ENCODE measurements at places on chromosomes 5 and 9.

DNA sequence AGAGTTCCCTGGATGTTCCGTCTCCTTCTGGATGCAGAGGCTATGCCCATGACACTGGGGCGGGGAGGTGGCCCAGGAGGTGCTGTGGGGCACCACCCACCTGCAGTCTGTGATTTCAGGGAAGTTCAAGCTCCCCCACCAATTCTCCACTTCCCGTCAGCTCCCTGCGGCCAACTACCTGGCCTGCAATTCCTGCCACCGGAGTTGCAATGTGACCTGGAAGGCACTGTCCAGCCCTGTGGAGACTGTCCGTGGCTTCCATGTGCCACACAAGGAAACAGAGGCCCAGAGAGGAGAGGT lies 16.6 kb downstream of the GFI1B start:
- DNase-seq = no peak

GRCh38 chr5:113510836-113511451 lies 2.5 kb upstream of the YTHDC2 start:
- DNase-seq = no peak

GRCh38 chr9:34501889-34502425 lies 20.8 kb downstream of the ENHO start:
- no peak for DNase-seq

DNA sequence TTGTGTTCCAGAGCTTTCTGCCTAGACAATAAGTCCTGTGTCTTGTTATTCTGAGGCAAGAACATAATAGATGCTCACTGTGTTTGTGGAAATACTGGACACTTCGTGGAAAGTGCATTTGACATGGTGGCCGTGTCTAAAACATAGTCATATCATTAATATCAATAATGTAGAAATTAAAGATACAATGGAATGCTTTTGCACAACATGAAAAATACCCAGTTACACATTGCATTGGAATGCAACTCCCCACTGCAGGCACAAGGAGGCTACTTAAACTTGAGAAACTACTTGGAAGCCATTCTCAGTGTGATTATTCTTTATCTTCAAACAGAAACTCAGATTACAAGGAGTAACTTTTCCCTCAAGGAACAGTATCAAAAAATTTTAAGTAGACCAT lies 145.3 kb upstream of the ZNF462 start:
- DNase-seq = no peak

GRCh38 chr9:33988219-33988890 lies 60.3 kb downstream of the UBAP2 start:
- no peak for DNase-seq

- DNase-seq = no peak
Observed at GRCh38 chr5:169831331-169831730, 149.0 kb downstream of the INSYN2B start.

DNA sequence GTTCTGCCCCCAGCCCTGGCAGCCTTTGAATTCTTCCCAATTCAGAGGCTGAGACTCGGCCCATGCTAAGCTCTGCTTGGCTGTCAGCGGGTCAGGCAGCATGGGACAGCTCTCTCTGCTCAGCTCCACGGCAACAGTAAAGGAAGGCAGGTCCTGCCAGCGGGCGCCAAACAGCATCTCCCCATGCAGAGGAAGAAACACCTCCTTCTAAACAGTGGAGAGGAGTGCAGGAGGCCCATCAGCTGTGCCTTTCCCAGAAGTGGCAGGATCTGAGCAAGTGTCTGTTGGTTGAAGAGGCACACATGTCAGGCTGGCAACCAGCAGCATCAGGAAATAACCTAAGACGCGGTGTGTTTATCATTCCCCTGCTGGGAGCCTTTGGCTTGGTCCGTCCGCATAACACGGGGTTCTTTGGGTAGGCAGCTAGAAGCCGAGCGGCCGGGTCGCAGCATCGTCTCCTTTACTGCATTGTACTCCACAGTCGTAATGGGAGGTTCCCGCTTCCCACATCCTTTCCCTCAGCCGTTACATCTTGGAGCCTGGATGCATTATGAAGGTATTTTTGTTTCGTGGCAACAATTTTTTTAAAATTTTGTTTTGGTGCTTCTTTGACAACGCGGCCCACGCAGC lies 42.7 kb upstream of the NCS1 start:
- no peak for DNase-seq

DNA sequence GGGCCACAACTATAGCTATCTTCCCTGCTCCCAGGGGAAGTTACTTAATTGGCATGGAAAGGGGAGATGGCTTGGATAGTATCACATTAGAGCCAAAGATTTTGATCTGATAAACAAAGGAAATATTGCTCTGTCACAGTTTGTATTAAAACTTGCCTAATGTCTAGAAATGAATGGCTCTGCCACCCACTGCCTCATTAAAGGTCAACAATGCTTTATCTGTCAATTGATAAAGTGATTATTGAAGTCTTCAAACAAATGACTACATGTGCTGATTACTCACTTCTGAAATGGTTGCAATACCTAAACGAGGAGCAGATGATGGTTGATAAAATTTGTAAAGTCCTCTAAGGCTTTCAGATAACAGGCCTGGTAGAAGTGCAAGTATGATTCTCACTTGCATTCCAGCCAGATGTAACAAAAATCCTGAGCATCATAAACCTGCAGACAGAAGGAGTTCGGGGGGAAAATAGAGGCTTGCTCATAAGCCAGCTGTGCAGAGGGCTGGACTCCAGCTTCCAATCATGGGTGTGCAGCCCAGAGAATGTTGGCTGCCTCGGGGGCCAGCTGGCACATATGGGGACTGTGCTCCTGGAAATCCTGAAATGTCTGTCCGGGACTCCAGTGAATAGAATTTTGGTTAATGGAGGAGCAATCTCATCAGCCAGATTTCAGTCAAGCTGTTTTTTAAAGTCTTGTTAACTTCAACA lies 200.5 kb upstream of the SLC27A6 start:
- no peak for DNase-seq

DNA sequence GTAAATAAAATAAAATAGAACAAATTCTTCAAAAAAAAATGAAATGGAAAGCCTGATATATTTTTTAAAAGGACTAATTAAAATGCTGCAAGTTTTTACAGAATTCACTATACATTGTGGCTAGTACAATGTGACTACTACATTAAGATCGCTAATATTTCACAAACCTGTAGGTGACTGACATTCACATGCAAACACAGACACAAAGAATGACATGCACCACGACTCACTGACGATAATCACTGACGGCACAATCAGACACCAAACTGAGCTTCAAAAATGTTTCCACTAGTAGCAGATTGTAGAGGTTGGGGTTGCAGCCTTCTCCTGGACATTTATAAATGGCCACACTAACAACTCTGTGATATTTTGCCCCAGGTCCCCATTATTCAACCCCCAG lies 637.7 kb upstream of the DMAC1 start:
- DNase-seq = no peak

DNA sequence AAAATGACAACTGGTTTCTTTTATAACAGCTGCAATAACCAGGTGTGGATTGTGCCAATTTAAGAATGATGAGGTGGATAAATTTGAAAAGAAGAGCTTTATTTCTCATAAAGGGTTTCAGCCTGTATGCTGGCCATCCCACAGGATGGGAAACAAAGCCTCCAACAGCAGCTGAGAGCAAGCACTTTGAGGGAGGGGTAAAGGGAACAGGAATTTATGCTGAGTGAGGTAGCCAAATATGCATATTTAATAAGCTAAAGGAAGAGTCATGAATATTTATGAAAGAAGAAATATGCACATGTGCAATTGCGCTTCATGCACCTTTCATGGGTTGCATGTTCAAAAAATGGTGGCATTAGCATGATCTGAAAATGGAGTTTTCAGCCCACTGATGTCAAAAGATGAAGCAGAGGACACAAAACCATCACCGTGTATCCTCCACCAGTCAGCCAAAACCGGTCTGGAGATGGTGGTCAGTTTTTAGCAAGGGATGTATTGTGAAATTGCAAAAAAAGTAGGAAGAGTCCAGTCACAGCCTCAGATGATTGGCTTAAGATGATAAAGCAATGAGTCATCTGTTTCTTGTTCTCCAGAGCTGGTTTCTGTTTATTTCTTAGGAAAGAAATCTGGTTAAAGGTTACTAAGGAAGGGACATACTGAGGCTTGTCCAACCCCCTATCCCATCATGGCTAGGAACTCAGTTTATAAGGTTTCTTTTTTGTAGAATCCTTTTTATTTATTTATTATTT lies 47.9 kb downstream of the DEPDC1B start:
- no peak for DNase-seq

GRCh38 chr9:137582286-137582860 lies 3.6 kb upstream of the DPH7 start:
- no peak for DNase-seq

DNA sequence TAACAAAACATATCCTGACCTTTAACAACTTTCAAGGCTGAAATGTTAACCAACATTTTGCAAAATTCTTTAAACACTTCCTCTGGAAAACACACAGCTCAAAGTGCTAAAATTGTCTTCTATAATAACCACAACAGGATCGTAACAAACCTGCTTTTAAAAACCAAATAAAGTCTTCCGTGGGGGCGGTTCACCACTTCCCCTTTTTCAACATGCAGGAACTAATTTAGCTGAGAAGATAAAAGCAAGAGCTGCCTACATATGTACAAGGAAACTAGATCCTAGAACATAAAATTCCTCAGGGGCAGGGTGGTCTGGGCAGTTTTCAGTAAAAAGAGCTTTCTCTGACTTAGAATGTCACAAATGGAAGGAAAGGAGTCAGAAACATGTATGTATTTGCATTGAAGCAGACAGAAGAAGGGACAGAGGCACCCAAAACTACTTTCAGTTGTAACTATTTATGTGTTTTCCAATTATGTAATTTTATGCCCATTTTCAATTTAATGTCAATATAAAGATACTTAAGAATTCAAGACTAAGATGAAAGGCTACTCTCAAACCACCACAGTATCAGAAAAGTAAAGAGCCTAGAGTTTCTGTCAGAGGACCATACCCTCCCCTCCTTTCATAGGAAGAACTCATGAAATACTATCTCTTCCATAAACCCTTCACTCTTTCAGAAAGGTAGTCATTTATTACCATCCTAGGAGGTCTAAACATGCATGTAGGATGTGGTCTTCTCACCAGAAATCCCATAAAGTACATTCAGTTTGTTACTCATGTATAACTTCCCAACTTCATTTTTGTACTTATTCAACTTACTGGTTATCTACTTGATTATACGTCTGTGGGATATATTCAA lies 185.9 kb upstream of the RASA1 start:
- no peak for DNase-seq
